Inflammatory macrophage treated with lipopolysaccharide for 4 hours (primary cell): ENCODE measurements at places on chromosomes 4 and X.

DNA sequence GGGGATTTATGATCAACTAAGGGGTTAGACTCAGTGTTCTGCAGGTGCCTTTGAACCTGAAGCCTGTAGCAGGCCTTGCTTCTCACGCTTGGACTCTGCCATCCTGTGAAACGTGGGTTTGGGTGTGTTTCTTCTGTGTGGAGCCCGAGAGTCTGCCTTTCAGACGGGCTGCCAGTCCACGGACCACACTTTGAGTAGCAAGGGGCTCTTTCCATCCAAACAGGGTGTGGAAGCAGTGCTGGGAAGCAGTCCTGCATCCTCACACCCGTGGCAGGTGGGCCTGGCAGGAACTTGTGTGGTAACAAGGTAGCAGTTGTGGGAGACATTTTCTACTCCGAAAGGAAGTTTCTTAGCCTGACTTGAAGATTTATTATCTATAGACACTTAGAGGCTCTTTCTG is 22.7 kb downstream of the RGS12 start:
- DNase-seq, result no peak

DNA sequence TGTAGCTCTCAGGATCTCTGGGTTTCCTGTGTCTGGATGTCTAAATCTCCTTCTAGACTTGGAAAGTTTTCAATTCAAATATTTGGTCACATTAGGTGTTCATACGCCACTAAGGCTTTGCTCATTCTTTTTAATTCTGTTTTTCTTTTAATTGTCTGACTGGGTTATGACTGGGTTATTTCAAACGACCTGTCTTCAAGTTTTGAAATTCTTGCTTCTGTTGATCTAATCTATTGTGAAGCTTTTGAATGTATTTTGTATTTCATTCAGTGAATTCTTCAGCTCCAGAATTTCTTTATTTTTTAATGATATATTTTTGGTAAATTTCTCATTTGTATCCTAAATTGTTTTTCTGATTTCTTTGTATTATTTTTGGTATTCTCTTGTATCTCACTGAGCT is 81.0 kb upstream of the PCDH10 start:
- no peak for DNase-seq

DNA sequence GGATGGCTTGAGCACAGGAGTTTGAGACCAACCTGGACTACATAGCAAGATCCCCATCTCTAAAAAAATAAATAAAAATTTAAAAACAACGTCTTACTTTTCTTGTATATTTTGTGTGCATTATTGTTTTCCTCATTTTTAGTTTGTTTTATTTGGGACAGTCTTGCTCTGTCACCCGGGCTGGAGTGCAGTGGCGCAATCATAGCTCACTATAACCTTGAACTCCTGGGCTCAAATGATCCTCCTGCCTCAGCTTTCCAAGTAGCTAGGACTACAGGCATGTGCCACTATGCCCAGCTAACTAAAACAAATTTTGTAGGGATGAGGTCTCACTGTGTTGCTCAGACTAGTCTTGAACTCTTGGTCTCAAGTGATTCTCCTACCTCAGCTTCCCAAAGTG is 9.5 kb upstream of the SMIM14 start:
- DNase-seq, result no peak

DNA sequence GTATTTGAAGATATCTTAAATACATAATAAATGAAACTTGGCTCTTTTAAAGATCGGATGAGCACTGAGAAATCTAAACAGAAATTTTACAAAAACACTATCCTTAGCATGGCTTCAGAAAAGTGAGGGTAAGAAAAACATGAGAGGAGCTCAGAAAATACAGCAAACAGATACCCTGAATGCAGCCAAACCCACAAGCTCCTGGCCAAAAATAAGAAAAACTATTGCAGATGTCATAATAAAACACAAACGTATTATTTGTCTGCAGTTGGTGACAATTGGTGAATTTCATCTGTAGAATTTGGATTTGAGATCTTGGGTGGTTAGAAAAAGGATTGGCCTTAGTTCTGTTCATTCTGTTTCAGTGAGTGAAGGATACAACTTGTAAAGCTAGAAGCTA is 603.9 kb downstream of the INPP4B start:
- no peak for DNase-seq

DNA sequence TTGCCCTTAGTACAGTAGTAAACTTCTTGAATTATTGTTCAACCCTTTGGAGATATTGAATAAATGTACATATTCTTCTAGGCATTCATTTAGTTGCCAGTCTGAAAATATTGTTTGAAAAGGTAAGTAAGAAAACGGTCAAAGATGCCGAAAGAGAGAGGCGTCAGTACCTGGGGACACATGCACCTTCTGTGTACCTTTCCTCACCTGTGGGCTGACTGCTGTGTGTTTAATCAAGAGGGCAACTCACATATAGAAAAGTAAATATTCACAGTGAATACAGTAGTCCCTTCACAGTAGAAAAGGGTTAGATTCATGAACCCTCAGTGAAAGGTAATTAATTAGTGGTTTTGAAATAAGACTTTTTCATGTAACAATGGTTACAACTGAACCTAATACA is 6.9 kb downstream of the ANXA10 start:
- no peak for DNase-seq

DNA sequence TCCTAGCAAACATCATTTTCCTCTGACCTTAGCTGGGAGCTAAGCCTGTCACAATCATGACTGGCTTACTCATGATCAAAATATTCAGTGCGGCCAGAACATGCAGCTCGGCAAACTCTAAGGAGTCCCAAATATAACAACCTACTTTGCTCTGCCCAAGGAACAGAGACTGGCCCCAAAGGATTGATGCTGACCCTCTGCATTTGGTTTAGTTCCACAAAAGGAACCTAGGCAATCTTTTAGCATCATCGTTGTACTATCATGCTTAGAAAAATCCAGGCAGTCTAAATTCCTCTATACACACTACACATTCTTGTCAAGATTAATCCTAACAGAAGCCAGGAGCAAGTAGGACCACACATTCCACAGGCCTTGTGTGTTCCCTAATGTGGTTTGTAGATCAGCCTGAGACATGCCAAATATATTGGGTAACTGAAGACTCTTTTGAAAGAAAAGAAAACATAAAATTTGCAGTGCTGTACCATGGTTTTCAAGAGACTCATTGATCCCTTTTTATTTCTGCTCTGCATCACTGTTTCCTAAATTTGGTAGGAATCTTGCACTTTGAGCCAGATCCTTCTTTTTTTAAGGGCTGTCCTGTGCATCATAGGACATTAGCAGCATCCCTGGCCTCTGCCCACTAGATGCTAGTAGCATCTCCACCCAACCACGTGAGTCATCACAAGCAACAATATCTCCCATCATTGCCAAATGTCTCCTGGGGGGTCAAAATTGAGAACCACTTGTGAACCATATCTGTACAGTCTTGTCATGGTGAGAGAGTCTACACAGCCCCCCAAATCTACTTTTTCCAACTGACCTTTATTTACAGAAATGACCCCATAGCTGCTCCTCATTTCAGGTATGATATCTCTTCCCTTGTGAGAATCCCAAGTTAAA is 17.6 kb upstream of the CC2D2A start:
- no peak for DNase-seq

DNA sequence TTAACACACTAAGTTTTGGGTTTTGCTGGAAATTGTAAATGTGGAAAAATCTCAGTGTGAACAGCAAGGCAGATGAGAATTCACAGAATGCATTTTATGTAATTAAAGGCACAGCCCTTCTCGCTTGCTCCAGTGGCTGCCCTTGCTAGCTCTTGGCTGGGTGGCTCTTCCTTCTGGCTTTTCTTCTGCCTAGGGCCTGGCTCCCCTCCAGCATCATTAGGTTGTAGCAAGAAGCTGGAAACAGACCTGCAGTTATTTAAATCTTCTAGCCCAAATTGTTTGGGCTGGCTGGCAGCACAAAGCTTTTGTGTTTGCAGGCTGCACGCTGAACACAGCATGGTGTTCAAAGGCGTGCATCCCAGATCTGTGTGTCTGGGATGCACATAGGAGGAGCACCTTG is 56.5 kb downstream of the LIMCH1 start:
- no peak for DNase-seq

GRCh38 chrX:72020204-72020603 is 109.6 kb downstream of the NHSL2 start:
- no peak for DNase-seq

GRCh38 chr4:1376841-1377605 is 29.2 kb downstream of the NKX1-1 start:
- DNase-seq, result no peak

GRCh38 chr4:175997291-175997690 is 68.3 kb upstream of the WDR17 start:
- no peak for DNase-seq

DNA sequence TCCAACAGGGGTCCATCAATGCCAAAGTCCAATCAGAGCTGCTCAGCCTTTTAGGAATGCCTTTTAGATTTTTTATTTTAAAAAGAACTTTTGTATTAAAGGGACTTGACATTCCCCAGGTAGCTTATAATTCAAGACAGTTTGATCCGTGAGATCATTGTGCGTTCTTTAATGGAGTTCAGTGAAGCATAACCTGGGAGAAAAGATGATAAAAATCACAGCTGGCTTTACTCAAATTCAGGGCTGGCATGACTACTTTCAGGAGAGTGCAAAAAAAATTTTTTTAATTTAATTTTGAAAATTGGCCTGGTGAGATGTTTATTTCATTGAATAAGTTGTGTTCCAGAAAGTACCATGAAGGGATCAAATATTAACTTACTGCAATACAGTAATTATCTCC is 118.2 kb downstream of the VCX2 start:
- no peak for DNase-seq

- no peak for DNase-seq
These were observed 164.1 kb downstream of the GASK1B start for GRCh38 chr4:158008551-158009218.

GRCh38 chr4:180028682-180029081 is 2214.5 kb upstream of the TENM3 start:
- DNase-seq, result peak; percentile 3

DNA sequence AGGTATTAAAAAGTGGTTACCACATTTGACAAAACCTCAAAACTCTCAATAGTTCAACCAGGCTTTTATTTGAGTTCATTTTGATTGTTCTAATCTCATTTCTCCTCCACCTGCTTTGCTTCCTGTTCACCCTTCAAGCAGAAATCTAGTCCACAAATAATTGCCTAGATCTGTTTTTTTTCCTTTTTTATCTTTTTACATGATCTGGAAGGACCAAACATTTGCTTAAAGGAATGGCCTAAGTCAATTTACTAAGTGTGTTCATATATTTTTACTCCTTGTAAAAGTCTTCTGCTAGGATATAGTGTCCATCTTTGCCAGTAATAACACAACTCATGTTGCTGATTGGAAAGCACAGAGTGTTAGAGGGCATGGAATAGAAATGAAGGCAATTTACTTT is 26.2 kb upstream of the VEGFD start:
- no peak for DNase-seq

DNA sequence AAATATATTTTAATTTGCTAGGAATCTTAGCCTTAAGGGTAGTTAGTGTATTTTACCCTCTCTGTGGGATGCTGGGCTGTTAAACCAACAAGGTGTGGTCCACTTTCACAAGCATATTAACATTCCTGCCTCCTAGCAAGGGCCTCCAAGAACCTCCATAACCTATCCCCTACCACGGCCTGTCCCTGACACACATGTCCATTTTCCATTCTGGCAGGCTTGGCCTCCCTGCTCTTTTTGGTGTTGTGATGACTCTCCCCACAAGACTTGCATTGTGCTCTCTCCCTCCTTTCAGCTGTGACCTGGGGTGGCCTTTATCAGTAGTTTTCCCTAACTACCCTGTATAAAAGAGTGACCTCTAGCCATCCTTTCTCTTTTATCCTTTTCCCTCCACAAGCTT is 120.2 kb downstream of the KLHL8 start:
- DNase-seq, result no peak

DNA sequence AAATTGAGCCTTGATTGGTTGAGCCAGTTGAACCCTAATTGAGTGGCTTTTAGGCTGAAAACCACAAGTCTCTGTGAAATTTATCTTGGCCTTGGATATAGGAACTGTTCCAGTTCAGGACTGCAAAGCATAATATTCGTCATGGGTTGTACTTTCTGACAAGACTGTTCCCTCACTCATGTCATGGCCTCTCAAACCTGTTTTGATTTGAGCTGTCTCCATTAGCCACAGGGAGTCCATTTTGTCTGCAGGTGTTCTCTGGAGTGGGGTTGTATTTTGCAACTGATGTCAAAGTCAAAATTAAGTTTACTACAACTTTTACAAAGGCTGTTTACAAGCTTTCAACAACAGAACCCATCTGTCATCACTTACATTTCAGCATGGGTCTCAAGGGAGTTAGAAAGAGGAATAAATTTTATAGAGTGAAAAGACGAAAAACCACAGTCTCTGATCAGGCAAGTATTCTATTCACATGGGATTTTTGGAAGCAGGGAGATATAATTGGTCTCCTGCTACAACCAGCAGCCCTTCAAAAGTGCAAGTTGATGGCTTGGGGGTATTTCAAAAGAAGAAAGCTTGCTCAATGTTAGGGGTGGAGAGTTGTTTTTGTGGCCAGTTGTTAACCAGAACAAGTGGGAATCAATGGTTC is 1716.3 kb downstream of the C4orf33 start:
- DNase-seq, result no peak

- DNase-seq, result no peak
These were observed 202.1 kb downstream of the OR13H1 start for GRCh38 chrX:131745942-131746489.

DNA sequence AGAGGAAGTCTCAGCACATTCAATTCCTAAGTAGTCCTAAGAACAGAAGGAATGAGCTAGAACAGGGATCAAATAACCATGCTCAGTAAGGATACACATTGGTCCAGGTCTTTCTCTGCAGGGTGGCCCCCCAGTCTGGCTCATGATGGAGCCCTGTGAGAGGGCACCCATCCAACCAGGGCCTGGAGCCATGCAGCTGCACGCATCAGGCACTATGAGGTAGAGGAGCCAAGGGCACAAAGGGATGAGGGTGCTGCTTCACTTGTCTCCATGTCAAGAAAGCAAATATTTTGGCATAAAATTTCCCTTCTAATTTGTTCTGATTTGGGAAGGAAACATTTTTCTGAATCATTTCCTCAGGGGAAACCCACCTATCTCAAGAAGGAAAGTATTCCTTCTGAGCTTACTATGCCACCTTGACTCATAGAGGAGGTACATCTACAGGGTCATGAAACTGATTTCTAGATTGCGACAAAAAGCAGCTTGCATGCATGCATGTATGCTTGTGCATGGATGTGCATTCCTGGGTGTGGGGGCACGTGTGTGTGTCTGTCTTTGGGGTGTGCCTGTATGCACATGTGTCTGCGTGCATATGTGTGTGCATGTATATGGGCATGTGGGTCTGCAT is 600.3 kb downstream of the MID1IP1 start:
- no peak for DNase-seq

GRCh38 chrX:148426467-148426866 is 74.0 kb upstream of the AFF2 start:
- DNase-seq, result no peak

DNA sequence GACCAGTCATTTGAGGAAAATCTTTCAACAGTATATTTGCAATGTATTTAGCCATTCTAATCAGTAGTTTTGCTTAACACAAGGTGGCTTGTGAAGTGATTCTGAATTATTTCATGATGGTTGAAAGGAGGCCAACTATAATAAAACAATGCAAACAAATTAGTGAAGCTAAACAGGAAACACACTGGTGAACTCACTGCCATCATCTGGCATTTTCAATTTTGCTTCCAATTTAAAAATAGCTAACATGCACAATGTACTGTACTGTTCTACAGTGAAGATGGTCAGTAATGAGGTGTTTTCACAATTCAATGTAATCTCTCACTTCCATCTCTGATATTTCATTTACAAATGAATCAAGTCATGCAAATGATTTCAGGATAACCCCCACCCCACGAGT is 31.1 kb downstream of the PGRMC2 start:
- DNase-seq, result no peak
